Esophagus squamous epithelium (tissue), 5 donors: ENCODE measurements at places on chromosomes 3 and 15.

GRCh38 chr15:88918738-88919137 is 5.6 kb upstream of the MFGE8 start:
- DNase-seq: no peak

- DNase-seq: no peak
Observed at GRCh38 chr15:55829826-55830225, 86.9 kb upstream of the PRTG start.

GRCh38 chr3:169085827-169086226 is 577.7 kb downstream of the MECOM start:
- DNase-seq: no peak

GRCh38 chr3:141356046-141356445 is 12.3 kb upstream of the ZBTB38 start:
- DNase-seq: no peak

DNA sequence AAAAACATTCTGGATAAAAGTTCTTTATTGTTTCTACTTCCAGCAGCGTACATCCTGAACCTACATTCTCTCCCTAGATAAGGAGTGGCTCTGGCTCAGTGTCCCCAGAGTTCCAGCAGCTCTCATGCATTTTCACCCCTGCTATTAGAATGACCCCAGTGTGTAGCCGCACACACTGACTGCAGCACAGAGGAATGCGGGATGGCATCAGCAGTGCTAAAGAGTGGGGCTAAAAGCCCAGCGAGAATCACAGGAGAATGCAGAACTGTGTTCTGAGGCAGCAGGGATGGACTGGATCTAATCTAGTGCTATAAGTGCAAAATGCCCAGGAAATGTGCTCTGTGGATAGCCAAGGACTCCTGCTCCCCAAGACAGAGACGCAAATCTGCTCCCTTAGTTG is 66.4 kb upstream of the TJP1 start:
- DNase-seq: no peak

- no peak for DNase-seq
Observed at GRCh38 chr3:114331710-114332109, 37.9 kb downstream of the TIGIT start.

DNA sequence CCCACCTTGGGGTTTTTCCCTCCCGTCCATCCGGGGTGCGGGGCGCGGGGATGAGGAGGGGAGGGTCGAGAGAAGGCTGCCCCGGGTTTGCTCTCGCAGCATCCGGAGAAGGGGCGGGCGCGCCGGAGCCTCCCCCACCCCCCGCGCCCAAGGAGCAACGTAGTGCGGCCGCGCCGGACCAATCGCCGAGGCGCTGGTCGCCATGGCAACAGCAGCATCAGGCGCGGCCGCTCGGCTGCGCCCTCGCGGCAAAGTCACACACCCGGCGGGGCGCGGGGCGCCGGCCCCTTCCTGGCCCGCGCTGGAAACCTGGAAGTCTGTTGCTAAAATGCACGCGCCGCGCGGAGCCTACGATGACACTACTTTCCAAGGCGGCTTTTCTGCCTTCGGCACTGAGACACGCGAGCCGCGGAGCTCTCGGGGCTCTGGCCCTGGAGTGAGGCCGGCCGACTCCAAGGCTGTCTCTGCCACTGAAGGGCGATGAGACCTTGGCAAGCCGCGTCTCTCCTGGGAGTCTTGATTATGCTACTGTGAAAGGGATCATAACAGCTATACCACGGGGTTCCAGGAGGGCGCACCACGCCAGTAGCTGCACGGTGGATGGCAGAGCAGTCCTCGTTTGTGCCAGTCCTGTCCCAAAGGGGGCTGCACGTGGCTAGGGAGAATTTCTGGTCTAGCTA is at the start of gene IQSEC1:
Gene IQSEC1, minus strand, starts transcription at position 104 of the 680 bp plus-strand sequence. CDS start 415 bp downstream, outside the sequence.
- DNase-seq: no peak

- DNase-seq: no peak
Observed at GRCh38 chr3:150911771-150912170, 6.5 kb upstream of the MINDY4B start.

DNA sequence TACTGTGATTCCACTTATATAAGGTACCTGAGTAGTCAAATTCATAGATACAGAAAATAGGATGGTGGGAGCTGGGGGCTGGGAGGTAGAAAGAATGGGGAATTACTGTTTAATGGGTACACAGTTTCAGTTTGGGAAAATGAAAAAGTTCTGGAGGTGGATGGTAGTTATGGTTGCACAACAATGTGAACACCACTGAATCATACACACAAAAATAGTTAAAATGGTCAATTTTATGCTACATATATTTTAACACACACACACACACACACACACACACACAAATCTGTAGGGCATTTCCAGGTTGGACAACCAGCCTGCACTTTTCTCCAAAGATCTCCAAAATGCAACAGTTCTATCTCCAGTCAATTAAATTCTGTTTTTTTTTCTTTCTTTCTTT is 1.4 kb downstream of the CCDC32 start:
- DNase-seq: no peak

DNA sequence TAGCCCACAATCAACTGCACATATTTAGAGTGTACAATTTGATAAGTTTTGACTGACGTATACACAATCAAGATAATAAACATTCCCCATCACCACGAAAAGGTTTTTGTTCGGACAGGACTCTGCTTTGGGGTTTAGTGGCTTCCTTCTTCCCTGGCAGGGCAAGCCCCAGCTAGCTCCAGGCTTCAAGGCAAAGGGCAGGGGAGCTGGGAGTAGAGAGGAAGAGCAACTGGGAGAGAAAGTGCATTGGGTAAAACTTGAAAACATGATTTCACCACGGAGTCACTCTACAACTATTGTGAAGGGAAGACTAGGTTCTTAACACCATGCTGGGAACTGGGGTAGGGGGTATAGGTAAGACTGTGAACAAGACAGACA is 185.1 kb upstream of the UBE2E1 start:
- DNase-seq: no peak

- no peak for DNase-seq
Observed at GRCh38 chr3:81530180-81530939, 231.1 kb downstream of the GBE1 start.

GRCh38 chr3:135451037-135451785 is 514.3 kb upstream of the PPP2R3A start:
- no peak for DNase-seq

DNA sequence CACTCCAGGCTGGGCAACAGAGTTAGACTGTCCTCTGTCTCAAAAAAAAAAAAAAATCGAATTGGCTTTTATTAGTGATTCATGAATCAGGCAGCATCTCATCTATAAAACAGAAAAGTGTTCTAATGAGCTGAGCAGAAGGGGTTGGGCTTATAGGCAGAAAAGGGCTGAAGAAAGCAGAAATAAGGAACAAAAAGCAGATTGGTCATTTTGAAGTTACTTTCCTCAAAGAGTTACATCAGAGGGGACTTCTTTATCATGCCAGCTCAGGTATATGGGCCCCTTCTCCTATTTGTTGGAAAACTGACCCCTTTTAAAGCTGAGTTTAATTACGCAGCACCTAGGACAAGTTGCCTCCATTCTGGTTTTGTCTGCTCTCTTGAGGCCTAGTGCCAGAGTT is 722 bp upstream of the POGLUT1 start:
- no peak for DNase-seq

DNA sequence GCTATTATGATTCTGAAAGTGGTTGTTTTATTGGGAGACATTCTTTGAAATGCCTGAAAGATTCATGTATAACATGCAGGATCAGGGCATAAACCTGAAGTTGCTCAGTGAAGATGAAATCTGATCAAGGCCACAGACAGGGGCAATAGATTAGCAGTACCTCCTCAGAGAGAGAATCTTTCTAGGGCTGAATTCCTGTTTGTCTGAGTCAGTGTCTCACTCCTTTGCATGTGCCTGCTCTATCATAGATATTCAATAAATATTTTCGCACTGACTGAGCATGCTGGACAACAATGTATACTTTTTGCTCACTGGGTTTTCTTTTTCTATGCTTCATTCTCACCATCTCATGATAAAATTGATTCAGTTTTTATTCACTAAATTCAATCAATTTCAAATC is 49.8 kb upstream of the PFN2 start:
- no peak for DNase-seq

- no peak for DNase-seq
Observed at GRCh38 chr15:76313731-76314130, 2.5 kb upstream of the ETFA start.

DNA sequence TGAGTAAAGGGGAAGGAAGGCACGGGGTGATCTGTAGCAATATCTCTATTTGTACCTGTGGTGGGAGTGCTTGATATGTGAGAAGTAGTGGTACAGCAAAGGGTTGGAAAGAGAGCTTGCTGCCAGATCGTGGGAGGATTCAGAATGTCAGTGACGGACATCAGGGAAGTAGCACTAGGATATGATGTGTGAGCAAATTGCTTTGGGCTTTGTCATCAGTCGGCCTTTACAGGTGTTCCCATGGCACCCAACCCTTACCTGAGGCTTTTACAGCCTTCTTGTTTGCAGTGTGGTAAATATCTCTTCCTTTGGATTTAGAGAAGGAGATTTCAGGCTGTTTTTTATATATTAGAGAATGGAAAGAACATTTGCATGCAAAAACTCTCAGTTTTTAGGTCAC is 29.8 kb downstream of the IL1RAP start:
- no peak for DNase-seq
